ENCODE measurements at places on chromosomes 13 and 19. TPM values are rescaled to one million over a fixed set of nuclear protein-coding genes. Genes with fewer than 3 reads are reported as not detected.

LIN37 gene
- 10.0 TPM for total RNA-seq

RUBCNL gene
- 4.1 TPM for total RNA-seq

ZNF850 gene
- 1.2 TPM for total RNA-seq

ARGLU1 gene
- 40.3 TPM for total RNA-seq

ICAM4 gene
- 1.8 TPM for total RNA-seq

LGALS14 gene
- not detected for total RNA-seq

ZNF682 gene
- 1.3 TPM for total RNA-seq

PODNL1 gene
- total RNA-seq, result 2.1 TPM

NAT14 gene
- 12.1 TPM for total RNA-seq

RNF225 gene
- under 0.01 TPM for total RNA-seq

GPR12 gene
- total RNA-seq, result not detected

CLC gene
- total RNA-seq, result not detected

KATNAL1 gene
- 19.3 TPM for total RNA-seq

ZNF556 gene
- total RNA-seq, result under 0.01 TPM

FXYD7 gene
- not detected for total RNA-seq

ZNF534 gene
- total RNA-seq, result 0.17 TPM

KCNN4 gene
- total RNA-seq, result 0.83 TPM

GPC5 gene
- total RNA-seq, result 0.17 TPM

SMIM7 gene
- total RNA-seq, result 58.1 TPM

OR7G1 gene
- total RNA-seq, result not detected

PSG1 gene
- total RNA-seq, result 0.51 TPM

Measured in fibroblast of lung (primary cell).